ENCODE measurements at places on chromosomes 12 and 14.

DNA sequence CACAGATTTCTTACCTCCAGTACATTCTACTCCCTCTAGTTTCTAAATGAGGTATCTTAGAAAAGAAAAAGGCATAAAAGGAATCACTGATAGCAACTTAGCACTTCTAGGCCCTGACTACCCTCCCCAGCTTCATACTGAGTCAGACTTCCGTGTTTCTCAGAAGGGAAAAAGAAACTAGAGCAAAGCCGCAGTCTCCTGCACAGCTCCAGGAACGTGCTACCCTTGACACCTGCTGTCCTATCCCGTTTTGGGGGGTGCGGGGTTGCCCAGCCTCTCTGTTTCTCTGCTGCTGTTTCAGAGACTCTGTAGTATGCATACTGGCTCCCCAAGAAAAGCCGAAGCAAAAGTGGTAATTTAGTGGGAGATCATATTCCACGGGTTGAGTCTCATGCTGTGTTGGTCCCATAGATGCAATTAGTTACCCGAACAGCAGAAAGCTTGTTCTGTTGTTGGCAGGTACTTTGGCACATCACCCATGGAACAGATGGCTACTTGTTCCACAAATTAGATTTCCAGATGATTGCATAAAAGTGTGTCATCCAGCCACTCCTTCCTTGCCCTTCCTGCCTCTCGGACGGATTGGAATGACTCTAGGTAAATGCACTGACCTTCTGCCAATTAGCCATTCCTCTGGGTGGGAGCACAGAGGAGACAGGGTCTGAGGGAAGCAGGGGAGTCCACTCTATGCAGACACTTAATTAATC is 438.1 kb downstream of the FUT8 start:
- H3K27me3 ChIP-seq = no peaks in the 10 kb centered on the region
- H3K4me3 ChIP-seq = no peak overlapping the region
- no peaks in the 10 kb centered on the region for H3K4me1 ChIP-seq
- DNase-seq = no peak
- no peak overlapping the region for H3K27ac ChIP-seq
- no peaks in the 10 kb centered on the region for H3K36me3 ChIP-seq

DNA sequence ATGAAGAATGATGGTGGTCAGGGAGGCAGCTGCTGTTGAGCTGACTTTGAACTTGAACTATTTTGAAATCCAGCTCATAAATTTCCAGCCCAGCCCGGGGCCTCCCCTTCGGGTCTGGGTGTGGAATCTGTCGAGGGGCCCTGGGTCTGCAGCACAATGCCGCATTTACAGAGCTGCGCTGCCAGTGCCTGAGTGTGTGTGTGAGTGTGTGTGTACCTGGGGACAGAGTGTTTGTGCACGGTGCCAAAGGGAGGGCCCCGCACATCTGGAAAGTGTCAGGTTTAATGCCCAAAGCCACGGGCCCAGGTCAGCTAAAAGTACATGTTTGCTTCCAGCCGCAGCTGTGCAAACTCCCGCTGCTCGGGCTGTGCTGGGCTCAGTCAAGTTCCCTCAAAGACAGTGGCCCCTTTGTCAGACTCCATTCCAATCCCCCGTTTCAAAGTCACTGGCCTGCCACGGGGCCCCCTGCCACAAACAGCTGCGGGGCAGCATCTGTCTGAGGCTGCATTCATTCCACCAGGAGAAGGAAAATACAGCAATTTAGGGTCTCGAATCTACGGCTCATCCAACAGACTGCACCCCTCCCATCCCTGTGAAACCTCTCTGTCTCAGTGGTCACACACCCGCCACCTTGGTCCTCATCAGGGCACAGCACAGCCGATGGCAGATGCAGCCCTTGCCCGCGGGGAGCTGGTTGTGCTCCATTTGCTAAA is 16.3 kb upstream of the RFLNA start:
- peaks cover 27% of the 10 kb centered on the region for H3K27me3 ChIP-seq
- H3K36me3 ChIP-seq = no peaks in the 10 kb centered on the region
- no peak overlapping the region for H3K27ac ChIP-seq
- no peak for DNase-seq
- H3K4me3 ChIP-seq = no peak overlapping the region
- H3K4me1 ChIP-seq = peaks cover 9% of the 10 kb centered on the region

DNA sequence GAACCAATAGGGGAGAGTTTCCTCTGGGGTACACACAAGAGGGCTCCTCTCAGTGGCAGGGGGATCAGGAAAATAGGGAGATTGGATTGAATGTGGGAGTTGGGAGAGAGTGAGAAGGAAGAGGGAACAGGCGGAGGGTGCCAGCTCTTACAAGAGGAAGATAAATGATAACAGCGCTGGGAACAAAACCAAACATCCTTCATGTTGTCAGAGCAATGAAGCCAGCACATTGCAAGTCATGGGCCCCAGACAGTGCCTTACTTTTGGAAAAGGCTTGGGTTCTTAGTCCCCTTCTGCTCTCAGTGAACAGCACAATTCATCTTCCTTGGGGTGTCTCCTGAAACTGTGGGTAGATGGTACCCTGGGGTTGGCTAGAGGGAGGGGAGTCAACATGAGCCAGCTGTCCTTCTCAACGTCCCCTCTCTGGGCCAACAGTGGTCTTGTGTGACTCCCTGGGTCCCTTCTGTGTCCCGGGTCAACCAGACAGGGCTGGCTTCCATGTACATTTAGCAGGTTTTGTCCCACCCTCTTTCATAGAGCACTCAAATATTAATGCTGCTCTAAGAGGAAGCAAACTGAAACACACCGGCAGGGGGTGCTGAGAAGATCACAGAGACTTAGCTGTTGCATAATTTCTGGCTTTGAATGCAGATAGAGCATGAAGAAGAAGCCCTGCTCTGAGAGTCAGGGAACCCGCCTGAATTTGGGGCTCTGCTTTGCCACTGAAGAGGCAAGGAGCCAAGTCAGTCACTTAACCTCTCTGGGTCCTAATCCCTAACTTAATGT is 138.5 kb downstream of the ESRRB start:
- H3K4me1 ChIP-seq = no peaks in the 10 kb centered on the region
- DNase-seq = no peak
- no peak overlapping the region for H3K4me3 ChIP-seq
- no peaks in the 10 kb centered on the region for H3K27me3 ChIP-seq
- no peak overlapping the region for H3K27ac ChIP-seq
- no peaks in the 10 kb centered on the region for H3K36me3 ChIP-seq

DNA sequence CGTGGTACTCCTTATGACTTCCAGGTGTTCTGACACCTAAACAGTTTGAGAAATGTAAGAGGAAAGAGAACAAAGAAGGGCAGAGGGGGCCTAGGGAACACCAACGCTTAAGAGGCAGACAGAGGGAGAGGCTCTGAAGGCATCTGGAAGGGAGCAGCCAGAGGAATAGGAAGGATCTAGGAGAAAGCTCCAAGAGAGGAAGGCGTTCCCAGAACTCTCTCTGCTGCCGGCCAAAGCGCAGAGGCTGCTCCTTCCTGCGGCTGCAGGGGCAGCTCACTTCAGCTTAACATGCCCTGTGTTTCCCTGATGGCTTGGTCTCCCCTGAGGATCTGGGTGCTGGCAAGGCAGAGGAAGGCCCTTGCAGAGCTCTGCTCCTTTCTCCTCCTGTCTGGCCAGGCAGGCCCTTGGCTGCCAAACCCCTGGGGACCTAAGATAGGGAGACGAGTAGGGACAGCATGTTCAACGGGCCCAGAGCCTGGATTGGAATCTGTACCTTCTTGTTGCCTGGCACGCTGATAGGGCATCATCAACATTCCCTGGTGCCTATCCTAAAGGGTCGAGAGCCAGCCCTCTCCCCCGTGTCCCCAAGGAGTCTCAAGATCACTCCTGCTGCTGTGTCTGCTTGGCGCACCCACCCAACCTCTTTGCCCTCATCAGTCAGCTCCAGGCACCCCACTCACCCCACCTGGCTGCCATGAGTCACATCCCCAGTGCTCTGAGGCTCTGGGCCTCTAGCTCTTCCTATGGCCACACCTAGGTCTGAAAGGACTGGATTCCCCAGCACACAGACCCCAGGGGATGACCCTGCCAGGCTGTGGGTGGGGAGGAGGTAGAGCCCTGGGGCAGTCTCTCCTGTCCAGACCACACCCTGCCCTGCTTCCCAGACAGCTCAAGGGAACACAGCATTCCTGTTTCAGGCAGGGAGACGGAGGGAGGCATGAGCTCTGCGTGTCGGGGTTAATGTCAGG is 45.6 kb downstream of the LTBP2 start:
- DNase-seq = no peak
- H3K4me3 ChIP-seq = no peak overlapping the region
- H3K4me1 ChIP-seq = no peaks in the 10 kb centered on the region

DNA sequence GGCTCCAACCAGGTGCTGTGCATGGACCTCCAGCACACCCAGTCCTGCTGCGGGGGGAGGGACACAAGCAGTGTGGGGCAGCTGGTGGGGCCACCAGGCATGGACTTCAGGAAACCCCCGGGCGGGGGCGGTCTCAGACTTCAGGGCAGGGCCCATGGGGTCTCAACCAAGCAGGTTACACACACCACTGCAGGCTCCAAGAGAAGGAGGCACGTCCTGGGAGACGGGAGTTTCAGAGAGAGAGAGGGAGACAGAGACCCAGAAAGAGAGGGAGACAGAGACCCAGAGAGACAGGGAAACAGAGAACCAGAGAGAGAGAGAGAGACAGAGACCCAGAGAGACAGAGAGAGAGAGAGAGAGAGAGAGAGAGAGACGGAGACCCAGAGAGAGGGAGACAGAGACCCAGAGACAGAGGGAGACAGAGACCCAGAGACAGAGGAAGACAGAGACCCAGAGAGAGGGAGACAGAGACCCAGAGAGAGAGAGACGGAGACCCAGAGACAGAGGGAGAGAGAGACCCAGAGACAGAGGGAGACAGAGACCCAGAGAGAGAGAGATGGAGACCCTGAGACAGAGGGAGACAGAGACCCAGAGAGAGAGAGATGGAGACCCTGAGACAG is 128.9 kb downstream of the NCOR2 start:
- no peaks in the 10 kb centered on the region for H3K27me3 ChIP-seq
- no peak for DNase-seq
- no peak overlapping the region for H3K4me3 ChIP-seq
- H3K36me3 ChIP-seq = peaks cover 5% of the 10 kb centered on the region
- peaks cover 46% of the 10 kb centered on the region for H3K4me1 ChIP-seq
- peak overlapping the region; percentile 71 for H3K27ac ChIP-seq
